ENCODE measurements at places on chromosomes 4 and X.

- DNase-seq = no peak
Measured at GRCh38 chr4:112646632-112647537, 9.9 kb downstream of the LARP7 start.

DNA sequence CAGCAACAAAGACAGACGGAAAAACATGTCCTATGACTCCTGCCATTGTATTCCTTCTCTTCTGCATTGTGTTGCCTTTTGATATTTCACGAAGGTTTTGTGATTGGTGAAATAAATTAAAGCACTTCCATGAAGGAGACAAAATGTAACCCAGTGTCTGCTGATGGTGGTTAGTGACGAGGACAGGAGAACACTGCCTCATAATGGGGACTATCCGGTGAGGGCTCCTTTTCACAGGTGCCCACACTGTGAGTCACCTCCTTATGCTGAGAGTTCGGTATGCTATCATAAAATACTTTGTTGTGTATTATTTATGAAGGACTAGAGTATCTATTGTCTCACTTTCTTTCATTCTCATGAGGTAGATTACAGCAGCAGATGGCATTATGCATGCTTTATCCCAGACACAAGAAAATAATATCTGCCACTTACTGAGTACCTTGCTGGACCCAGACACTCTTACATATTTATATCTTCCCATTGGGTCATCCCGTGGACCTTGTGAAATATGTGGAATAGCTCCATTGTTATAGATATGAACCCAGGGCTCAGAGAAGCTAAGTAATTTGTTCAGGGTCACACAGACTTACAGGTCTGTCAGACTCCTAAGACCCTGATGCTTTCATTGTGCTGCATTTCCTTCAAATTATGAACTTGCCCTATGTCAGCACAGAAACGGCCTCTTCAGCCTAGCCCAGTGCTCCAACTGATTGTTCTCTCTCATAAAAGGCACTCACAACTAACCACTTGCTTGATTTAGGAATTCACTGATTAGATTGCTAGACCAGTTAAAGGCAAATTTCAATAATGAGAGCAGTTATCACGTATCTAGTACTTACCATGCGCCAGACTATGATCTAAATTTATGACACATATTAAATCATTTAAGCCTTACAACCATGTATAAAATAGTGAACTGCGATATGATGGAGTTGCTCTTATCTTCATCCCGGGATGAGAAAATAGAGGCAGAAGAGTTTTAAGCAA lies 31.2 kb downstream of the PLS3 start:
- no peak for DNase-seq

- DNase-seq = no peak
Measured at GRCh38 chrX:13468096-13468495, 101.3 kb upstream of the EGFL6 start.

DNA sequence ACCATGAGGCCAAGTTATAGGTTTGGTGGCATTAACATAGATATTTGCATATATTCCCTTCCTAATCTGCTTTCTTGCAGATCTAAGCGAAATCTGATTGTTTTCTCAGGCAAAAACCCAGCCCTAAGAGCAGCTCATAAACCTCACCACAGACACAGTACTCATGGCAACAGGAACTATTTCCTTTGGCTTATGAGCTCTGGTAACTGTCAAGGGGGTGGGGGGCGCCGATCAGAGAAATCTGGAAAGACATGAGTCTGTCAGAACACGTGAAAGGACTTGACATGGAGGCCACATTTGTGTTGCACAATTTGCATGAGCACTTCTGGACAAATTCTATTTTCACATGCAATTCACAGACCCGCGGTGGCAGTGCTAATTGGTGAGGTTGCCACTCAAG lies 83.7 kb downstream of the MGST2 start:
- no peak for DNase-seq

DNA sequence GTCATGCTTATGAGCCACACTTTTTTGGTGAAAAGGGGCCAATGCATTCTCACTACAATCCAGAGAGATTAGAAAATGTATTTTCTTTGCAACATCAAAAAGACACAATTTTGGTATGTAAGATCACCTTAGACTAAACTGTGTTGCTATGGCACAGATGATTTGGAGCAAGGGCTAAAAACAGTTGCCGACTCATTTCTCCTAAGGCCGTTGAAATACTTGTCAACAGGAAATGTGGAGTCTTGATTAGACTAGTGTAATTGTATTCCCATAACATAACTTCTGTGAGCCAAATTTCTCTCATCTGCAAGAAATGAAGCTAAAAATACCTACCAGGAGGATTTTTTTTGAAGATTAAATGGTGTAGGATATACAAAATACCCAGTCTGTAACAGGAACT lies 2547.7 kb downstream of the ARAP2 start:
- no peak for DNase-seq
